ENCODE measurements at places on chromosomes 2 and 18.

- DNase-seq, result no peak
Measured at GRCh38 chr2:10777842-10778723, 34.5 kb downstream of the PDIA6 start.

DNA sequence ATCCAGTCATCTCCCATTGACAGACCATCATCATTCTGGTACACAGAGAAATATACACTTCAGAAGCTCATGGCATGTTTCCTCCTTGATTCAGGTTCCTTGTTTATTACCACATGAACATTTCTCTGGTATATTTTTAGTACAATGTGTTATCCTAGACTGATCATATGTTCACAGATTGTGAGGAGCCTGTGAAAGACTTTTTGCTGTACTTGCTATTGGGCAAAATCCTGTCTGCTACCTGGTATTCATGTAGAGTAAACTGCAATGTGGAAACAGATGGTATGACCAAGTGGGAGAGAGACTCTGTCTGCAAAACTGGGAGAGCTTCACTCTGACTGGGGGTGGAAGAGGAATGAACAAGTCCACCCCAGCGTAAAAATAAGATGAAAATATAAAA is 657.2 kb downstream of the IRS1 start:
- no peak for DNase-seq

DNA sequence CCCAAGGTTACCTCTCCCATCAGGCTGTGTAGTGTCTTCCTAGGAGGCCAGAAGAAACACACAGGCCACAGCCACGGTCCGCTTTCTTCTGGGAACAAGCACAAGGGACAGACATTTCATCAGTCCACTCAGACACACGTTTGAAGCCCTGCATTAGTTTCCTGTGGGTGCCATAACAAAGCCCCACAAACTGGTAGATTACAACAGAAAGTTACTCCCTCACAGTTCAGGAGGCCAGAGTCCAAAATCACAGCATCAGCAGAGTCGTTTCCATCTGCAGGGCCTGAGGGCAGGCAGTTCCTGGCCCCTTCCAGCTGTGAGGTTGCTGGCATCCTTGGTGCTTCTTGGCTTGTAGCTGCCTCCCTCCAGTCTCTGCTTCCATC is 8.8 kb upstream of the PRLH start:
- DNase-seq, result no peak

DNA sequence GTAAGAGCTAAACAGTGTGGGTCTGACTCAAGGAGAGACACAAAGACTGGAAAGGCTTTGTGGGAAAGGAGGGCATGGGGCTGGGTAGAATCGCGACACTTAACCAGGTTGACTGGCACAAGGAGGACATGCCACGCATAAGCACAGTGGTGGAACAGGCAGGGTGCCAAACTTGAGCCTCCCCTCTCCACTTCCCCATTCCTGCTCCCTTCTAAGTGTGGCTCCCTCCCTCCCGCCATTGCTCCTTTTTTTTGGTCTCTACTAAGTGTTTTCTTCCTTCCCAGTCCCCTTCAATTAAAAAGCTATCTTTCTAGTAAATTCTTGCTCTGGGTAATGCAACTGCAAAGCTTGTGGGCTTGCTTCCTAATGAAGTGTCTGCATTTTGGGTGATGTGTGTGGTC is 40.3 kb upstream of the ZFP36L2 start:
- peak; percentile 50 for DNase-seq

- no peak for DNase-seq
Measured at GRCh38 chr2:127121776-127122176, 14.8 kb upstream of the BIN1 start.

Measured in pons (tissue), 1 donor.